Endothelial cell (in vitro differentiated cells): ENCODE measurements at places on chromosomes 6 and 20.
A peak's percentile ranks its signal among the peaks of the same experiment; 100 is the strongest.

- DNase-seq, result peak; percentile 11
Observed at GRCh38 chr6:3013486-3013885, 13.8 kb downstream of the NQO2 start.

DNA sequence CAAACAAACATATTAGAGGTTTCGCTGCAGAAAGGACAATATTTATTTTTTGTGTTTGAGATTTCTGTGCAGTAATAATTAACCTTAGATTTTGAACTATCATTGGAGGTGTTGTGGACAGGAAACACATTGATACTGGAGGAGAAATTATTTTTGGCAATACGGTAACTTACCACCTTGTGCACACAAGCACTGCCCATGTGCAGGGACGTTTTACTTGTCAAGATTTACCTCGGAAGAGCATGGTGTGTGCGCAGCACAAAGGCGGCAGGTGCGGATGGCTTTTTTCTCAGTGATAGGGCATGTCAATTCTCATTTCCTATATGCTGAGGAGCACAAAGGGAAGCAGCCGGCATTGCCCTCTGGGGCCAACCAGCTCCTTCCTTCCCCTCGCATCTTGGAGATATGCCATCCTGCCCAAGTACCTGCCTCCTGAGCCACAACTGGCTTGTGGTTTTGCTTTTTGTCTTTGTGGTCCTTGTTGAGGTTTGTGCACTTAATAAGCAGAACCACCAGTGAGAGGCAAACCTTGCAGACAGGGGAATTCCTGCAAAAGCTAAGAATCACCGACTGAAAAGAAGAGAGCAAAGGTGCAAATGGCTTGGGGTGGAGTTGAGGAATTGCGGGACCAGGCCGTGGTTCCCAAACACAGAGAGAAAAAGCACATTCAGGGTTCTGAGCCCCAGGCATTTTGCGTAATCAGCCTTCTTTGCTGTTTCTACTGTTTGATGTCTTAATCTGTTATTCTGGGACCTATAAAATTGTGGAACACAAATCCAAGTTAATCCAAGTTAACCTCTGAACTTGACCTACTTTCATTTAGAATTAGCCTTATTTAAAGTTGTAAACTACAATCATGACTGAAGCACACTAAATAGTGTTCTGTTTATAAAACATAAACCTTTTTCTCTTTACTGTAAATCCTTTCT, 21.9 kb downstream of the SAMD5 start:
- no peak for DNase-seq

GRCh38 chr20:47754946-47755652, 30.2 kb downstream of the SULF2 start:
- DNase-seq, result no peak

DNA sequence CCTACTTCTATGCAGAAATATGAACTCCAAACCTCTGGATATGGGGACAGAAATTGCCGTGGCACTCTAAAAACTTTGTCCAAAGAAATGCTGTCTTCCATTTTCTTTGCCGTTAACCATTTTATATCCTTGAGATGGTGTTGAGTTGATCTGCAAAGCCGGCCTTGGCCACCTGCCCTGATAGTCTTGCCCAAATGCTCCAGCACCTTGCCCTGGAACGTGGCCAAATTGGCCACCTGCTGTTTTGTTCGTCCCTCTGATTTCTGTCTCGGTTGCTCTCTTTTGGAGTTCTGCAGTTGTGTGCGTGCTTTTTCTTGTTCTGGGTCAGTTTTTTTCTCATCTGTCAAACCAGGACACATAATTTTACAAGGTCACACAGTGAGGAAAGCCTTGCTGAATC, 239.7 kb upstream of the GMDS start:
- DNase-seq, result no peak

DNA sequence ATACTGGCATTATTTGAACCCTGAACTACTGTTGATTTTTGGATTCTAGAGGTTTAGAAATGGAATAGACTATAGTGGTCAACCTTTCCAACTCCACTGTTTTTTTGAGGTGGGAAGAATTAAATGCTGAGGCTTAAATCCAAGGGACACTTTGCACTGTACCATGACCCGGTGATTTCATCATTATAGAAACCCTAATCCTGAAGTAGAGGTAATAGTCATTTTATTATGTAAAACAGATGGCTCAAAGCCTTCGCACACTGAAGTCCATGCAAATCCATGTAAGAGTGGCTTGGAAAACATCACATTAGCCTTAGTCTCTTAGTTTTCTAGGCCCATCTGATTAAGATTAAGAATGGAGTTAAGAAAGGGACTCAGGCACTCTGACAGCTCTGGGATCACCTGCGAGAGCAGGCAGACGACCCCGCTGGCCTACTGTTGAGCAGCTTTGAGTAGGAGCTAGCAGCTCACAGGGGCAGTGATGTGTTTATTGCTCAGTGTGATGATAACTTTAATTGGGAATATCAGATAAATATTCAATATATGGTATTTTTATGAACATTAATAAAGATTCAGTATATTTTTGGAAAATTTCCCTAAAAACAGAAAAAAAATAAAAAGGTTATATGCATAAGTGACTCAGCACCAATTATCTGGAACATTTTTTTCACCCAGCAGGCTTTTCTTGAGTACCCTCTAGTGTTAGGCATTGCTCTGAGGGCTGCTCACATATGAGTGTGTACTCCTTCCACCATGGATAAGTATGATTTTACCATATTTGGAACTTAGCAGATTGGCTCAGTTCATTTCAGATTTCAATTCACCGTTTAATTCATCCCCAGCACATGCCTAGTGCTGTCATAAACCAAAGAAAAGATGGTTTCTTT, 13.4 kb downstream of the SLX4IP start:
- no peak for DNase-seq

DNA sequence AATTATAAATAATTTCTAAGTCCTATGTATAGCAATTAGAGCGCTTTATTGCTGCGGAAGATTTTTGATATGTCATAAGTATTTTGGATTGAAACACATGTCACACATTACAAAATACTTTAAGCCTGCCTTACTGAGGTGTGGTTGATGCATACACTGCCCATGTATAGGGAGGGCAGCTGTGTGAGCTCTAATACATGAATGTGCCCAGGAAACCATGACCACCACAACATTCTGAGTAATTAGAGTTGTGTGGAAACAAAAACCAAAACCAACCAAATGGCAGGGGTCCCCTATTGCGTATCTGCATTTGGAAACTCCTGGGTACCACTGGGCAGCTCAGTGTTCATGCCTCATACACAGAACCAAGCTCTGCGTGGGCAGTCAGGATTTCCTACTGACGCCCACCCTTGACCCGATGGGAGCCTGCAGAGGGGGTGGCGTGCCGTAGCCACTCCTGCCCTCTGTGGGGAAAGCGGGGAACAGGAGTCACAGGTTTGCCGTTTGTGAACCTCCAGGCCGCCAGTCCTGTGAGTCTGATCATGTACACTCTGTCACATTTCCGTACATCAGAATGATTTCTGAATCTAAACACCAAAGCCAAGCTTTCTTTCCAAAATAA, 50.9 kb upstream of the PDE10A start:
- no peak for DNase-seq

DNA sequence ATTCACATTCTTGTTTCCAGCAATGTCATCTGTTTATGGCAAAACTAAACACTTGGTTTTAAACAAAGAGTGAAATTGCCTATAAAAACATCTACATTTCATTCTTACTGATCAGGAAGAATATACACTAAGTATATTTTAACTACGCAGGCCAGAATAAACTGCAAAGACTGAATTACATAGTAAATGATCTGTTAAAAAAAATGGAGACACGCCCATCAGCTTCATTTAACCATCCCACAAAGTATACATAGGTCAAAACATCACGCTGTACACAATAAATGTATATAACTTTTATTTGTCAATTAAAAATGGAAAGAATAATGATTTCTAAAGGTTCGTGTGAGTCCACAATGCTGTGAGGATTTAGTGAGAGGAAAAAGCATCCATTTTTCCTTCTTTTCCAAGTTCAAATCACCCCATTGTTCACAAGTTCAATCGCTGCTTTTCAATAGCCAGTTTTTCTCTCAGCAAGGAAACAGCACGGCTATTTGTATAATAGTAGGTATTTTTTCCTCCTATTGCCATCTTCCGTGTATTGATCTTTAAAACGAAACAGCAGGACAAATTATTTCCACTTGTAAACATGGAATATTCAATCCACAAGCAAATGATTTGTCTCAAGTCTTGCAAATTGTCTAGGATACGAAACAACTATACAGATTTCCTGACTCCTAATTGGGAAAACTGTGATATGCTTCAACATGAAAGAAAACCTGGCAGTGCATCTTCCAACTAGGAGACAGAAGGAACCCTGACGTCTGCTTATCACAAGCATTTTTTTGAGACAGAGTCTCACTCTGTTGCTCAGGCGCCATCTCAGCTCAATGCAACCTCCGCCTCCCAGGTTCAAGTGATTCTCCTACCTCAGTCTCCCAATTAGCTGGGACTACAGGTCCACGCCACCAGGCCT, 10.6 kb downstream of the SFT2D1 start:
- DNase-seq, result no peak

DNA sequence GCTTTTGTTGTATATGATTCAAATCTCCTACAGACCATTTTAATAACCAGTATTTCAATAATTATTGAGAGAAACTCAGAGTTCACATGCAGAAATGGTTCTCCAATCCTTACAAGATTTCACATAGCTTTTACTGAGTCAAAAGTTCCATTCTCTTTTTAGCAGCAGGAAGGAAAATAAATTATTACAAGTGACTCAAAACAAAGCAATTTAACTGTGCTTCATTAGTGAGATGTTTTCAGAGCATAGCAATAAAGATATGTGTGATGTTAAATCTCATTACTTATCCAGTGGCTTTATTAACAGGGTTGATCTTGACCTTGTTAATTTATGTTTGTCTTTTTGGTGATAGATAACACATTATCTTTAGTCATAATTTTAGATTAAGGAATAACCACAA, 22.0 kb downstream of the KIF13A start:
- DNase-seq, result no peak

DNA sequence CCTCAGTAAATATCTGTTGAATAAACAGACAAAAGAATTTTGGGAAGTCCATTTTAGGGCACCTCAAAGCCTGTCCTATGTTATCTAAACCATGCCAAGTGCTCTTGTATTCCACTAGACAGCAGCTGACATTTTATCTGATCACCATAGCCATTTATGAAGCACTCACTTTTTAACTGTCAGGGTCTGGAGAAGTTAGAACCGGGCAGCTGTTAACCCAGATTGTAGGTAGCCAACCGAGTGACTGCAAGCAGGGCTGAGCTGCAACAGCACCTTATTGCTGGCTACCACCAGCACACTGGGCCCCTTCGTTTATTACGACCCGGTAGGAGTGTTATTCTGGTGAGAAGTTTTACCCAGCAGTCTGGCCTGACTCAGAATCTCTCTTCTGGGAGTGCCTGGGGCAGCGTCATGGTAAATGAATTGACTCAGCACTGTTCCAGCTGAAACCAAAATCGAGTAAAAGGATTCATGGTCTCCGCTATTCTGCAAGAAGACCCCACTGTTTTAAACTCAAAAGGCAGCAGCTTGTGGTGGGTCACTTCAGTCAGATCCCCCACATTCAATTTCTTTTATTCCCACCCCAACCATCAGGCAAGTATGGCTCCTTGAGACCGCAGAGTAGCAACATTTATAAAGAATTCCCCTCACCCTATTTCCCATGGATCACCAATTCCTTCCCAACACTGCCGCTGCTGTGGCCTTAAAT, 1.7 kb downstream of the UBE2V1 start:
- DNase-seq, result no peak

DNA sequence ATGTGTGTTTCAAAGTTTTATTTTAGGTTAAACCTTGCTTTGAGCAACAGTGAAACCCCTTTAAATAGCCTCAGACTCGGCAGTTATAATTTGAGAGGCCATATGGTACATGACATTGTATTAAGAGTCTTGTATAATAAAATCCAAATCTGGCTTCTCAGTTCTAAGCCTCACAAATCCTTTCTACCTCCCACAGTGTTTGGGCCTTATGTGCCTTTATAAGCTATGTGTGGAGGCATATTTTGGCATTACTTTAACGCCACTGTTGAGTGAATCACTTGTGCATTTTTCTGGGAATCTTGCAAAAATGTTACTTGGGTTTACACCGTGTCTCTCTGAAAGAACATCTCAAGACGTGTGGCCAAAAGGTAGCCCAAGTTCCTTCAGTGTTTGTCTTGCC, 152.4 kb downstream of the COL9A1 start:
- DNase-seq, result no peak

GRCh38 chr6:37566950-37567349, 67.3 kb upstream of the CCDC167 start:
- no peak for DNase-seq

GRCh38 chr20:1706079-1706478, 48.5 kb upstream of the SIRPG start:
- no peak for DNase-seq

DNA sequence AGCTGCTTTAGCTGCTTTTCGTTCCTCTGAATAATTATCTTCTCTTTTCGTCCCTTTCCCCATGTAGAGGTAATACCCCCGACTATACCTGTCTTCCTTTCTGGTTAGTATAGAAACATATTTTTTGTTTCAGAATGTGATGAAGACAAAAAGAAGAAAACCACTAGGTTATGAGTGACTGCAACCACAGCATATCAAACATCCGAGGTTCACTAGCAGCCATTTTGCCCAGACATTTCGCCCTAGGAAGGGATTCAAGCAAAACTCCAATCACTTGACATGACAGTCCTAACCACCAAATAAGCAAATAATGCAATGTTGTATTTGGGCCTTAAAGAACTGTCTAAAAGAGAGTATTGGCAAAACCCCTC, 9.4 kb downstream of the SNX5 start:
- no peak for DNase-seq

DNA sequence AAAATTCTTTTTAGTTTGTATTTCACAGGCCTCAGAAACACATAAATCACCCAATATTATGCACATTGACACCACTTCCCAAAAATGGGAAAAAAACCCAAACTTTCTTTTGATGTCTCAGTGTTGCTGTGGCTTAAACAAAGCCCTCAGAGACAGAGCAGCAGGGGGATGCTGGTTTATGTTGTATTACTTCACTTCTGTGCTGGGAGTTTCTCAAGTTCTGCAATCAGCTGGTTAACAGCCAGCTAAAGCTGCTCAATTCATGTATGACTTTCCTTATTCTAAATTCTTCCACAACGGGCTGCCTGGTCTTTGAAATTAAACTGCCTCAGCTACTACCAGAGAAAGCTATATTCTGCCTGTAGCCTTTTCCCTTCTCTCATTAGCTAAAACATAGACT, 5.6 kb downstream of the FILIP1 start:
- DNase-seq, result no peak

GRCh38 chr6:135905604-135906300, 54.3 kb downstream of the PDE7B start:
- no peak for DNase-seq
